ENCODE measurements at places on chromosomes 7 and 10.

- DNase-seq, result no peak
Measured at GRCh38 chr7:33744293-33745075, 160.9 kb upstream of the BMPER start.

DNA sequence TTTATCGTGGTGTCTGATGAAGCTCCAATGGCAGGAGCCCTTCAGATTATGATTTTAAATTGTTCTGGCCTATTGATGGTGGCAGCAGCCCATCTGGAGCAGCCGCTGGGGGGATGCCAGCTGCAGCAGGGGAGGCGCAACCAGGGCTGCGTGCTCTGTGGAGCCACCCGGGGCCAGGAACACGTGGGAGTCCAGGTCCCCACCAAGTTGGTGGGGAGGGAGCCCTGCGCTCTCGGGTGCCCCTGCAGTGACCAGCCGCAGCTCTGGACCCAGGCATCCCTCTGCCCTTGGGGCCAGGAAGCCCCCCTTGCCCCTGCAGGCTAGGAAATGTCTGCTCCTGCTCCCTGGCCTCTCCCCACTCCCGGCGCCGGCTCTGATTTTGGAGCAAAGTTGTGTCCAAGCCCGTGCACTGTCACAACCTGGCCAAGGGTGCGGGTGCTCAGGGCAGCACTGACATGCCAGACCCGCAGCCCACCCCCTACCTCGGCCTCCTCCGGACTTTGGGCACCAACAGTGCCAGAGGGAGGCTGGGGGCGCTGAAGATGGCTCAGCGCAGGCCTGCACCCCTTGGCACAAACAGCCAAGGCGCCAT is 147.2 kb upstream of the ADO start:
- no peak for DNase-seq

DNA sequence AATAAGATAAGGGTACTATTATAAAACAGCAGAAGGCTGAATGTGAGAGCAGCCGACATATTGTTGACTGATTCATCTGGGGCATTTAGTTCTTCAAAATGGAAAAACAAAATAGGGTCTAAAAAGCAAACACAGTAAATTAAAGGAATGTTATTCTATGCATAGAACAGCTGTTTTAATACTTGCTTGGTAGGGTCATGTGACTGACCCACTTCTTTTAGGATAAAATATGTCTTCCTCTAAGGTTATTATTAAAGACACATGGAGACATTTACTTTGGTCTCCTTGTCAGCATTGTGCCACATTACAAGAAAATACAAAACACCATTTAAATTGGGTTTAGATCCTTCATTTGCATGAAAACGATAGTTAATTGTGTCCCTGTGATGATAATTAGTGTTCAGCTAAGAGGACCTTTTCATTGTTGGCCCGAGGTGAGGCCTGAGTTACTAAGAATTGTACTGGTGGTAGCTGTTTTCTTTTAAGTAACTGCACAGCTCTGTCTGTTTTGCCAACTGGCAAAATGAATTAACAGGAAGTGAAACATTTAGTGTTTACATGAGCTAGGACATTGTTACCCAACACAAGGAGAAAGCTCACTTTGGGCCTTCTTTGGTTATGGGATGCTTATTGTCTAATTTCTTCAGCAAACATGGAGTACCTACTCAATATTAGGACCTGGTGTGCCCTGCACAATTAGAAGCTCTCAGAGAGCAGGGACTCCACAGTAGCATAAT is 764.4 kb downstream of the LRMDA start:
- DNase-seq, result peak; percentile 82

GRCh38 chr7:17932770-17933169 is 7.5 kb downstream of the SNX13 start:
- no peak for DNase-seq

- no peak for DNase-seq
Measured at GRCh38 chr10:94413361-94413760, 11.0 kb downstream of the TBC1D12 start.

DNA sequence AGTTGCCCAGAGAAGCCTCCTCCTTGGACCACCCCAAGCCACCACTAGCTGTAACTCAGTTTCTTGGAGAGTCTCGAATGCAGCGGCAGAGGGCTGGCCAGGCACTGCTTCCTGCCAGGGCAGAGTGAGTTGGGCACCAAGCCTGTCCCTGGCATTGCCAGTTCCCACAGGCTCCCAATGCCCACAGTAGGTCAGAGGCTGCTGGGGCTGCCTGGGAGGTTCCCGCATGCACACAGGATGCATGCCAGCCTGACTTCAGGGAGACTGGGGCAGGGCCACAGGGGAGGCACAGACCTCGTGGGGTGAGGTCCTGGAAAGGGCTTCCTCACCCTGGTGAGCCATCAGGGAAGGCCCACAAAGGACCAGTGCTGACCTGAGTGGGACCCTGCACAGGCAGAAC is 152.8 kb downstream of the ZNF248 start:
- DNase-seq, result no peak

DNA sequence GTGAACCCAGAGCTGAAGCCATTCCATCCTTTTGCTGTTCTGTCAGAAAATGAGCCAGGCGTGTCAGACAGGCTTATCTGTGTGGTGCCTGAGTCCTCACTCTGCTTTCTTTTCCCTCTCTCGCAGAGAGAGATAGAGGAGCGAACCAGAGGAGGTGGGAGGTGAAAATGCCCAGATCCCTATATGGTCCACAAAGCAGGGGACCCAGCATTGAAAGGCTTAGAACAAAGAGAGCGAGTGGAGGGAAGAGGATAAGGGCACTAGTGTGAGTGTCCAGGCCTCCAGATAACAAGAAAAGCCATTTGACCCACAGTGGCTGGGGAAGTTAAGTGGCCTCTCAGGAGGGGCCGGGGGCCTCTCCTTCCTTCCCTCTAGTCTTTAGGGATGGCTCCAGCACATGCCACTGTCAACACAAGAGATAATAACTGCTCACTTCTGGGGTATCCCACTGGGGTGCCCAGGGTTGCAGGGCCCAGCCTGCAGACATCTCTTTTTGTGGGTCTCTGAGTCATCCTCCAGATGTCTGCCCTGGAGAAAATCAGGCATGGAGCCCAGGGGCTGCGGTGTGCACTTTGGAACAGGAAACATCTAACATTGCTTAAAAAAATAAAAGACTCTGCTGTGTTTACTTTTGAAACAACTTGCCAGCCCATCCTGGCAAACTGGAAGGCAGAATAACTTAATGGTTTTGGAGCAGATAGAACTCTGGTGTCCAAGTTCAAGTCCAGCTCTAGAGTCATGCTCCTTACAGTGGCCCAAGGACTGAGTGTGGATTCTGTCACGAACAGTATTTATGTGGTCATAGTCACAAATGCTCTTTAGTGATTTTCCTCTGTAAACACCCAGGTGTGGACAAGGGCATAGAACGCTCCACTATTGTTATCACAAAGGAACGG is 189.5 kb downstream of the CXCL12 start:
- peak; percentile 93 for DNase-seq

DNA sequence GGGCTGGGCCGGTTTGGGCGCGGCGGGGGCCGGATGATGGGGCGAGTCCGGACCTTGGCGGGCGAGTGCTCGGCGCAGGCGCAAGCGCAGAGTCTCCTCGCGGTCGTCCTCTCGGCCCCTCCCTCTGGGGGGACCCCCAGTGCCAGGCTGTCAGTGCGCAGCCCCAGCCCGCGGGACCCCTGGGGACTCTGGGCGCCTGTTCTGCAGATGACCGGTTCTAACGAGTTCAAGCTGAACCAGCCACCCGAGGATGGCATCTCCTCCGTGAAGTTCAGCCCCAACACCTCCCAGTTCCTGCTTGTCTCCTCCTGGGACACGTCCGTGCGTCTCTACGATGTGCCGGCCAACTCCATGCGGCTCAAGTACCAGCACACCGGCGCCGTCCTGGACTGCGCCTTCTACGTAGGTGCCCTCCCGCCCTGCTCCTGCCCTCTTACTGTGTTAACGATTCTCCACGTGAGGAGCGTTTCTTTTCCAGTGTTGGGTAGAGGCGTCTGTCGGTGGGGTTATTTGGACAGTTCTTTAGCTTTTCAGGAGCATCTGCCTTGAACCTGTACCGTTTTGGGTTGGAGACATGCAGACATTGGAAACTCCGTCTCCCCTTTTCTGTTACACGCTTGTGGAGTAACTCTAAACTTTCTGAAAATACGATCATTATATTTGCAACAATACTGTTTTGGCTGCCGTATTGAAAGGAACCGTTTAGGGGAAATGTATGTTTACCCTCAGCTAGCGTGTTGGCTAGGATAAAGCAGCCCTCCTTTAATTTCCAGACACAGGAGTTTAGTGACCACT is 706 bp downstream of the BUB3 start:
- peak; percentile 41 for DNase-seq

- peak; percentile 77 for DNase-seq
Measured at GRCh38 chr7:136086712-136087111, 109.6 kb upstream of the MTPN start.

DNA sequence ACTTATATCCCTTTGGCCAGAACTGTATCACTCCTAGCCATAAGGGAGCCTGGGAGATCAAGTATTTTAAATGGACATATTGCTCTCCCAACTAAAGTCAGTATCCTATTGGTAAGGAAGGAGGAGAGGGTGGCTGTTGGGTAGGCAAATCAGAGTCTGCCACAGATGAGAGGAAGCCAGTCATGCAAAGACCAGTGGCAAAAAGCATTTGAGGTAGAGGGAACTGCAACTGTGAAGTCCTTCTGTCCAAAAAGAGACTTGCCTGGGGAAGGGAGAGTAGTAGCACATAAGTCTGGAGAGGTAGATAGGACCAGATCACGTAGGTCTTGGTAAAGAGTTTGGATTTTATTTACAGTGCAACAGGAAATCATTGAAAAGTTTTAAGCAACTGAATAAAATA is 8.8 kb upstream of the CCNJ start:
- no peak for DNase-seq

DNA sequence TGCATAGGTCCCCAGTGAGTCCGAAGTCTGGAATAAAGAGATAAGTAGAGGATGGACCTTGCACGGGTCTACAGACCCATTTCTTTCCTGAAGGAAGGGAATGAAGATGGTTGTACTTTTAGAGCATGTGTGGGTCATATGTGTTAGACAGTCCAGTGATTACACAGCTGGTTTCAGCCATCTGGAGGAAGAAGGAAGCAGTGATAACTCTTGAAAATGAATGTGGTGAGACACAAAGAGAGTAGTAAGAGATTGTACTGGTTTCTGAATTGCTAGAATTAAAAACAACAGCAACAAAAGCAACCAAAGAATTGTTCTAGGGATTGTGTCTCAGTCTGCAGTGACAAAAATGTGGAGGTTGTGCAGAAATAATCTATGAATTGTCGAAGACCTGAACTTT is 258.9 kb downstream of the SUGCT start:
- no peak for DNase-seq

DNA sequence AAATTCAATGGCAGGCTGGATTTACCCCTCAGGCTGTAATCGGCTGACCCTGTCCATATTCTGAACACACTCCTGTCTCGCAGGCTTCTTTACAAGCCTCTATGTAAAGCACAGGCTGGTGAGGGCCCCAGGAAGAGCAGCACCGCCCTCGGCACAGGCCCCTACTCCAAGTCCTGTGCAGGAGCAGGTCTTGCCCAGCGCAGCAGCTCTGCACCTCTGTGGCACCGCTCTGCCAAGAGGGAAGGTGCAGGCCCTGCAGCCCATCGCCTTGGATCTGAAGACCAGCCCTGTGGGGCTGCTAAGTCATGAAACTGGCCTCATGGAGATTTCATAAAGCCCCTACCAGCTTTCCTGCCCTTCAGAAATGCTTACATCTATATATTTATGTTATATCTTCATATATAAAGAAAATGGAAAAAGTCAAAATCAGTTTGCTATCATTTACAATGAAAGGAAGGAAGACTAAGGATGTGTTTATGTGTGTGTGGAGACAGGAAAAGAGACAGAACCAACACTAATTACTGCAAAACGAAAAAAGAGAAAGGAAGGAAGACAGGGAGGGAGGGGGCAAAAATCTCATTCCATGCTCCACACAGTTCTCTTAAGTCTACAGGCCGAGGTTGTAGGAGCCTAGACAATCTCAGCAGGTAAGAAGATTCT is 9.6 kb downstream of the TMEM176B start:
- no peak for DNase-seq

DNA sequence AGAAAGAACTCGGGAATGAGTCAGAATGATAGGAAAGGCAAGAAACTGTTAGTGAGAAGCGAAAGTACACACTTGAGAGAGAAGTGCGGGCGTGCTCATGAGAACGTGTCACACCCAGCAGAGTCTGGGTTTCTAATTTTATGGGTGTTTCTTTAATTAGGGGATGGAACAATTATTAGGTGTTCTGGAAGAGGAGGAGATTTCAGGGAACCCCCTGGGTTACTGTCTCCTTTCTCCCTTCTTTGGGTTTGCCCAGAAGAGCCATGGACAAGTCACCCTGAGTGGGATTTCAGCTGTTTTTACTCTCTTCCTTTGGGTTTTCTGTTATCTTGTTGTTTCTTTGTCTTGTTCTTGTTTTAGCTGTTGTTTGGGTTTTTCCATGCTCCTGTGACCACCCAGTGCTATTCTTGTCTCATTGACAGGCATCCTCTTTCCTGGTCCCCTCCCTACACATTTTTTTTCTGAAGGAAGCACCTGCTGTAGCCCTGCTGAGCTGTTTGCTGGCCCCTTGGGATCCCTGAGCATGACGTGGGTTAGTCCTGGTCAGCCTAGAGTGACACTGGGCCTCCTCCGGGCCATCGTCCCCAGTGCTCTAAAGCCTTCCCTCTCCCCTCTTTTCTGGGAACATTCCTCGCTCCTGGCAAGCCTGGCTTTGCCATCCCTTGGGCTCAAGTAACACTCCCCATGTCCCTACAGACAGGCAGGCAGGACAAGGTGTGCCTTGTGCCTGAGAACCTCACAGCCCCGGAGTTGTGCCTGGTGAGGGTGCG is 3.5 kb downstream of the SH2D4B start:
- DNase-seq, result no peak

DNA sequence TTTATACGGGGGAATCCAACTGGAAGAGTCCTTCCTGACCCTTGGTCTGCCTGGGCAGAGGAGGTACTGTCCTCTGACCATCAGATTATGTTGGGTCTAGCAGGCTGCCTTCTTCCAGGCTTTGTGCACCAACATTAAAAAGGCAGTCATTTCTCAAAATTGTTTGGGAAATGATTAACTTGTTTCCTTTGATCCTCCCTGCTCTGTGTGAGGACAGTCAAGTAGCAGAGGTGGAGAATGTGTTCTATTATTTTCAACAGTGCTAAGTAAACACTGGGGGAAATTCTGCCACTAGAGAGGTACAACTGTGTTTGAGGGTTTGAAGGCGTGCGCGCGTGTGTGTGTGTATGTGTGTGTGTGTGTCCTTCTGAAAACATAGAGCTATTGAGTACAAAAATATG is 20.6 kb downstream of the ACSL5 start:
- no peak for DNase-seq

DNA sequence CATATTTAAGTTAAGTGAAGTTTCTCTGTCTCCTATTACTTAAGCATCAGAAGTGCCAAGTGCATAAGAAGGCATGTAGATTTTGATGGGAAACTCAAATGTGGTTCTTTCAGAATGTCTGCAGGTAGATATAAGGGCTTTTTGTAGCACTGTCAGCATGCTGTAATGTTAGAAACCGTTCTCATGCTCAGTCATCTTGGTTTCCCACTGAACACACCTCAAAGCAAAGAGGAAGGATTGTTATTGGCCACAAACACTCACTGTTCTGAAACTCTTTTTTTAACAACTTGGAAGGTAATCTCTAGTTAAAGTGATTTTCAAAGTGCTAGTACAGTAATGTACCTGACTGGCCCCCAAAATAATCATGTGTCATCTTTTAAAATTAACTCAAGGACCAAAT is 126.0 kb downstream of the AASS start:
- no peak for DNase-seq

All from fibroblast of gingiva (primary cell).